ENCODE measurements at places on chromosomes 5 and 9.

- ATAC-seq, result no peak
These were observed 84.0 kb downstream of the ZSWIM6 start for GRCh38 chr5:61416010-61416409.

- no peak for ATAC-seq
These were observed 59.8 kb downstream of the LPAR1 start for GRCh38 chr9:110978516-110978915.

DNA sequence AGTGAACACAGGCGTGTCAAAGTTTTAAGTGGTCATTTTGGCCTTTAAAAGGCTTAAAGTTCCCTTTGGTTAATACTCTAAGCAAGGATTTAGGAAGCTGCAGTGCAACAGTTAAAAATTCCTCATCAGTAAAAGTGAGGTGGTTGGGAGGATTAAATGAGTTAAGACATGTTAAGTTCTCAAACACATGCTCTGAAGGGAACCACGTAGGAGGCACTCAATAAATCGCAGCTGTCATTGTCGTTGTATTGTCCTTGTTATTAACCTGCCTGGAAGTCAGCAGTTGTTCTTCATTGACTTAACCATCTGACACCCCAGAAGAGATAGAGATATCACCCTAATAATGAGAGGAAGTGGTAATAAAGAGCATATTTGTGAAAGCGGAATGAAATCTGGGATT lies 247.5 kb downstream of the MARCHF11 start:
- ATAC-seq, result no peak

DNA sequence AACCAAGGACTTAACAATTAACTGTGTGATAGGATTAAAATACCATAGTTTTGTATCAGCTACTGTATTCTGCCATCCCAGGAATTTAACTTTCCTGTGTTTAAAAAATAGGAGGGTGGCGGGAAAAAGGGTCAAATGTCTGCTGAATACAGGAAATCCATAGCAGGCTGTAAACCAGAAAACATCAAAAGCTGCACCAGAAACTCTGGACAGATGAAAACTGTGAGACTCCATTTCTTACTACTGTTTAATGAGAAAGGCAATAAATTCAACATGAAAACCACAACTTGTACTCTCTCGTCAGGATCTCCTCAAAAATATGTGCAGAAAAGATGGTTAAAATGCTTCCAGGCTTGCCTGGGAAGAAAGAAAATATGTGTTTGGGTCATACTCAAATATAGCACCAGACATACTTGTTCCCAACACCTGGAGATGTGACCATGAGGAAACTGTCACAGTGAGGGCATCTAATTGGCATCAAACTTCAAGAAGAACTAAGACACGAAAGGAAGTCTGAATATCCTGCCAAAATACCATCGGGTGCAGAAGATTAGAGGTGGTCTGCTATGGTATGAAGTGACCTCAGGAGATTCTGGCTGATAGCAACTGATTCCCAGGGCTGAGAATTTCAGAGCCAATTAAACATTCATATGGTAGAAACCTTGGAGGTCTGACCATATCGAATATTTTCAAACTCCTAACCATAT lies 164.7 kb upstream of the TARS1 start:
- no peak for ATAC-seq

- ATAC-seq, result no peak
These were observed 18.9 kb upstream of the GLIS3 start for GRCh38 chr9:4318741-4319140.

- ATAC-seq, result no peak
These were observed 15.7 kb downstream of the KCNIP1 start for GRCh38 chr5:170519549-170519948.

DNA sequence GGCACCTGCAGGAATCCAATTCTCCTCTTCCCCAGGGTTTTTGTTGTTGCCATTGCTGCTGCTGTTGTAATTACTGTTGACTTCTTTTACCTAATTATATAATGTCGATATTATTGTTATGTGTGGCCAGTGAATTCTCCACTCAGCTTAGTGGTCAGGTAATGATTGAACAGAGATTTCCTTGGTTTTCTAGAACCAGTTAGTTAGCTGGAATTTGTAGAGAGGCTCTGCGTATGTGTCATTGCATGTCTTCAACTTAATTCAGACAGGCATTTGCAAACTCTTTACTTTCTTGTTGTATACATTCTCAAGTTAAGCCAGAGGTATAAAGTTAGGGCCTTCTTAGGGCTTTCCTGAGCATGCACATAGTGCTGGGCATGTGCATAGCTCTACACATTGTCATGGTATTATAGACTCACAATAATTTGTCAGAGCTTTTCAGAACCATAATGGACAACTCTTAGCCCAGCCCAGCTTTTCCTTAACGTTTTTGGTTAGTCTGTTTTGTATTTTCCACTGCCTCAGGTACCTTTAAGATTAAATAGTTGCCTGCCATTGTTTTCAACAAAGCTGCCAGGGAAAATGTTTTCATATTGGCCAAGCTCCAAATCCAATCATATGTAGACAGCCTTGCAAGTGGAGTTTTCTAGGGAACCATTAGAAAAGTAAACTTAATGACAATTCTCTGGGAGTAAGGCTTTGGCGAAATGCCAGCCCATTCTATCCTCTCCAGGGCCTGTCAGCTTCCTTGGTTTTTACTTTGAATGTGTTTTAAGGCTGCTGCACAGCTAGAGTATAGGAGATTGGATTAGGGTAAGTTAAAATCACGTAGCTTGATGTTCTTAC lies 68.1 kb downstream of the UBE2R2 start:
- no peak for ATAC-seq

DNA sequence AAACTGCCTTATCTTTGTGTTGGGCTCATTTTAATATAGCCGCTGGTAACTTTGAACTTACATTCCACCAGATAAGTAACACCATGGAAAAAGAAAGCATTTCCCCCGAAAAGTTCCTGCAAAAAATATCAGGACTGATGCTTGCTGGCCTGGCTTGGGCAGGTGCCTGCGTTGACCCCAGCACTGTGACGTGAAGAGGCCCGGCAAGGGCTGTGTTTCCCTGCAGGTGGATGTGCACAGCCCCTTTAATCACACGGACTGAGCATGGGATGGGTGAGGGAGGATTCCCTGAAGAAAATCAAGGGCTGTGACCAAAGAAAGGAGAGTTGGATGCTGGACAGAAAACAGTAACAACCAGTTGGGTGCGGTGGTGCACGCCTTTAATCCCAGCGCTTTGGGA lies 138.2 kb downstream of the NSG2 start:
- ATAC-seq, result no peak

- ATAC-seq, result no peak
These were observed 108.5 kb downstream of the FEM1C start for GRCh38 chr5:115435778-115436712.

- ATAC-seq, result no peak
These were observed 162.9 kb upstream of the ACOT12 start for GRCh38 chr5:81556809-81557208.

DNA sequence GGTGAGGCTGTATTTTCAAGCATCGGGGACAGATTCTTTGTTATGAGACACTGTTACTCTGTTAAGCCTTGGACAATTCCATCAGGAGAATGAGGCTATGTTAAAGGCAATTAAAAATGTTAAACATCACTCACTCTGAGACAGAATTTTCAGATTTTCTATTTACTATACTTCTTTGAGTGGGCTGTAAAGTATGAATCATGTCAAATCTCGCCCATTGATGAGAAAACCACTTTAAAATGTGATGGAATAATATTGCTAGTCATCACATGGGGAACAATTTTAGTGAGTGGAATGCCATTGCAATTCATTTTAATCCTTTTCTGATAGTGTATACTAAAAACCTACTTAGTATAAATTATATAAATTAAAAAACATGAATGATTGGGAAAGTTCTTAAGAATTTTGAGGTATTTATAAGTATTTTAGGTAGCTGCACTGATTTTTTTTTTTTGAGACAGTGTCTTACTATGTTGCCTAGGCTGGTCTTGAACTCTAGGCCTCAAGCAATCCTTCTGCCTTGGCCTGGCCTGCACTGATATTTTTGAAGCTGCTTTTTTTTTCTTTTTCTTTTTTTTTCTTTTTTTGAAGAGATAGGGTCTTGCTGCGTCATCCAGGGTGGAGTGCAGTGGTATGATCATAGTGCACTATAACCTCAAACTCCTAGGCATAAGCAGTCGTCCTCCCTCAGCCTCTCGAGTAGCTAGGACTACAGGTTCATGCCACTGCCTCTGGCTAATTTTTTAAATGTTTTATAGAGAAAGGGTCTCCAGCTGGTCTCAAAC lies 73.2 kb downstream of the KIAA1958 start:
- no peak for ATAC-seq

DNA sequence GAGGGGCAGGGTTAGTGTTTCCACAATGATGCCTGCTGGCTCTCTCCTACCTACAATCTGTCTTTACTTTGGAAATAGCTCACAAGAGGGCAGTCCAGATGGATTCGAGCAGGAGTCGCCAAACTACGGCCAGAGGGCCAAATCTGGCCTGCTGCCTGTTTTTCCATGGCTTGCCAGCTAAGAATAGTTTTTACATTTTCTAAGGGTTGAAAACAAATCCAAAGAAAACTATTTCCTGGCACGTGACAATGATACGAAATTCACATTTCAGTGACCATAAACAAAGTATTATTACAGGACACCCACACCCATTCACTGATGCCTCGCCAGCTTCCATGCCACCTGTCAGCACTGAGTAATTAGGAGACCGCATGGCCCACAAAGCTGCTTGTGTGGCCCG lies 162.9 kb upstream of the WWC1 start:
- no peak for ATAC-seq

- ATAC-seq, result no peak
These were observed 168.1 kb downstream of the PAX5 start for GRCh38 chr9:36865731-36866635.

DNA sequence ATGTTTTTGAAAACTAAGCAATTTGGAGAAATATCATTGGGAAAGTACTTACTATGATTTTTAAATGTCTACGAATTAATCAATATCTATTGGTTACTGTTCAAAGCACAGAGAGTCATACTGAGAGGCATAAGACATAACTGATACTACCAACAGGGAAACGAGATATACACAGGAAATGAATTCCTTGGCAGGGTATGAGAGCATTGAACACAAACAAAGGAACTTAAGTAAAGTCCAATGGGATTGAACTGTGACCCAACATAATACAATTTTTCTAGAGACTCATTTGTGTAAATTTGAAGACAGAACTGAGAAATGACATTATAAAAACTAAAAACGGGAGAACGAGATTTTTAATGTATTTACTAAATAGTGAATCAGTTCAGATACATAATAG lies 1.3 kb upstream of the ITGA1 start:
- no peak for ATAC-seq

DNA sequence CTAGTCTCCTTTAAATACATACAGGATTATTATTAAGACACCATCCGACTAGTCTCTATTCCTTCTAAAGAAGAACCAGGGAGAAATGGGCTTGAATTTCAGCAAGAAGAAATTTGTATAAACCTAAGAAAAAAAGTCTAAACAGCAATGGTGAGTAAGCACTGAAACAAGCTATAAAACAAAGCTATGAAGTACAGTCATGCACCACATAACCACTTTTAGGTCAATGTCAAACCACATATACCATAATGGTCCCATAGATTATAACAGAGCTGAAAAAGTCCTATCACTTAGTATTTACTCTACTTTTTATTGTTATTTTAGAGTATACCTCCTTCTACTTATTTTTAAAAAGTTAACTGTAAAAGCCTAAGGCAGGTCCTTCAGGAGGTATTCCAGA lies 102.0 kb upstream of the NFIB start:
- no peak for ATAC-seq

DNA sequence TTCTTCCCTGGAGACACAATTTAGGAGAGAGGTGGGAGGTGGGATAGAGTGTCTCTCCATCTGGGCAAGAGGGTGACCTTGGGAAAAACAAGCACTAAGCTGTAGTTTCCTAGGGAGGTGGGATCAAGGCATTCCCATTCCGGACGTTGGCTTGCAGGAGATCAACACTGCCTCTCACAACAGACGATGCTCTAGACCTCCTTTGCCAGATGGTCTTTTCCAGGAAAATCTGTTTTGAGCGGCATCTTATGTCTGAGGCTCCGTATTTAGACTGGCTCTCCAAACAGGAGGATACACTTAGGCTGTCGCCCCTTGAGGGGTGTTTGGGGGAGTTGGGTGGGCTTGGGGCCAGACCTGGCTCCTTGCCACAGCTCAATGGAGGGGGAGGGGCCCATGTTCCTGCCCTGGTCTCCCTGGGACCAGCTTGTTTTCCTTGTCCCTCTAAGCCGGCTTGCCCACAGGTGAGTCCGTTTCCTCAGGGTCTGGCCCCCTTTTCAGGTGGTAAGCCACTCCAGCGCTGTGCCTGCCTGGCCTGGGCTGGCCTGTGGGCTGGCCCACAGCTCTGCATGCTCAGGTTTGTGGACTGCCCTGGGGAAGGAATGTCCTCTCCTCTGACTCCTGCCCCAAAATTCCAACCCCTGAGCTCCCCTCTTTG lies 2.4 kb downstream of the PSD2 start:
- no peak for ATAC-seq

DNA sequence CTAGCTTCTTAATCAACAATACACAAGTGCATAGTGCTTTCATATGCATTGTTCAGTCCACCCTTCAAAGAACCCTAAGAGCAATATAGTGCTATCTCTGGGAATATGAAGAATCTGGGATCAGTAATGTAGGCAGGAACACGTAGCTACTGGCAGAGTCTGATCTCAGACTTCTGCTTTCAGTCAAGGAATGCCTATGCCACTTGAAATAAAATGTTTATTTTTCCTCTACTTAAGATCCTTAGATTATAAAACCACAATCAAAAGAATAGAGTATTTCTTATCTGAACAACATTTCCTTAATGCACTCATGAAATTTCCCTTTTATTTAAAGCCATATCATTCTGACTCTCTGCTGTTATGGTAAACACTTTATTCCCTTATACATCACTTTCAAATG lies 1407.8 kb upstream of the C9orf72 start:
- ATAC-seq, result no peak

DNA sequence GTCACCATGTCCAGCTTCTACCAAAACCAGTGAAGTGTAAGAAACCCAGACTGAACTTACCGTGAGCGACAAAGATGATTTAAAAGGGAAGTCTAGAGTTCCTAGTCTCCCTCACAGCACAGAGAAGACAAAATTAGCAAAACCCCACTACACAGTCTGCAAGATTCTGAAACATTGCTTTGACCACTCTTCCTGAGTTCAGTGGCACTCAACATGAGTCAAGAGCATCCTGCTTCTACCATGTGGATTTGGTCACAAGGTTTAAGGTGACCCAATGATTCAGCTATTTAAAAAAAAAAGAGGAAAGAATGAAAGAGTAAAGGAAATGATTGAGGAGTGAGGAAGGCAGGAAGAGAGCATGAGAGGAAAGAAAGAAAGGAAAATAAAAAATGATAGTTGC lies 19.8 kb downstream of the IL7R start:
- ATAC-seq, result no peak

GRCh38 chr5:34789021-34789531 lies 49.9 kb upstream of the TTC23L start:
- ATAC-seq, result no peak
